ENCODE measurements at places on chromosomes 11 and 22.
A peak's percentile ranks its signal among the peaks of the same experiment; 100 is the strongest.

GRCh38 chr22:22479999-22480532, 28.5 kb downstream of the ZNF280B start:
- DNase-seq, result no peak

DNA sequence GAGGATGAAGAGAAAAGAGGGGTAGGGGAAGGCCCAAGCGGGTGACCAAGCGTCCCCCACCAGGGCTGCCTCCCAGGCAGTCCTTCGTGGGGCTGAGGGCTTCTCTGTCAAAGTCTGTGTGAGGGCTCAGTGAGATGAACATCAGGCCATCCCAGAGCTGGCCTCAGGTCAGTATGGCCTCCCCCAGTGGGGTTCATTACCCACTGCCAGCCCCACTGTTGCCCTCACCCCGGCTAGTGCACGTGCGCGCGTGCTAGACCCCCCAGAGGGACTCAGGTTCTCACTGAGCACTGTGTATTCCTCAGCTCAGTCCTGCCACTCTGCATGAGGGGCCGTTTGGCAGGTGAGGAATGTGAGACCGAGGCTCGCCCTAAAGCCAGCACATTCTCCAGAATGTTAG, 3.3 kb downstream of the KDELR3 start:
- DNase-seq, result no peak

DNA sequence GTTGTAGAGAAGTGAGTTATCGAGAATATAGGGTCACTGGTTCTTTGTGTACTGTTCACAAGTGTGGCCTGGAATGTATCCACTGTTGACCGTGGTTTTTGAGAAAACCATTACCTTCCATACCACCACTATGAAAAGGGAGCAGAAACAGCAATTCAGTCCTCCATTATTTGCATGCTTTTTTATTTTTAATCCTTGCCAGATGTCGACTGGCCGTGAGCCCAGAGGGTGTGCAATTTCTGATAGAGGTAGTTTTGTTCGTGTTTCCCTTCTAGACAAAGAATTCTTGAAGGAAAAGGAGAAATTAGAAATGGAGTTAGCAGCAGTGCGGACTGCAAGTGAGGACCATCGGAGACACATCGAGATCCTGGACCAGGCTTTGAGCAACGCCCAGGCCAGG, 81.7 kb downstream of the AMOTL1 start:
- DNase-seq, result no peak

GRCh38 chr11:12949453-12949852, 59.7 kb upstream of the RASSF10 start:
- DNase-seq, result no peak

DNA sequence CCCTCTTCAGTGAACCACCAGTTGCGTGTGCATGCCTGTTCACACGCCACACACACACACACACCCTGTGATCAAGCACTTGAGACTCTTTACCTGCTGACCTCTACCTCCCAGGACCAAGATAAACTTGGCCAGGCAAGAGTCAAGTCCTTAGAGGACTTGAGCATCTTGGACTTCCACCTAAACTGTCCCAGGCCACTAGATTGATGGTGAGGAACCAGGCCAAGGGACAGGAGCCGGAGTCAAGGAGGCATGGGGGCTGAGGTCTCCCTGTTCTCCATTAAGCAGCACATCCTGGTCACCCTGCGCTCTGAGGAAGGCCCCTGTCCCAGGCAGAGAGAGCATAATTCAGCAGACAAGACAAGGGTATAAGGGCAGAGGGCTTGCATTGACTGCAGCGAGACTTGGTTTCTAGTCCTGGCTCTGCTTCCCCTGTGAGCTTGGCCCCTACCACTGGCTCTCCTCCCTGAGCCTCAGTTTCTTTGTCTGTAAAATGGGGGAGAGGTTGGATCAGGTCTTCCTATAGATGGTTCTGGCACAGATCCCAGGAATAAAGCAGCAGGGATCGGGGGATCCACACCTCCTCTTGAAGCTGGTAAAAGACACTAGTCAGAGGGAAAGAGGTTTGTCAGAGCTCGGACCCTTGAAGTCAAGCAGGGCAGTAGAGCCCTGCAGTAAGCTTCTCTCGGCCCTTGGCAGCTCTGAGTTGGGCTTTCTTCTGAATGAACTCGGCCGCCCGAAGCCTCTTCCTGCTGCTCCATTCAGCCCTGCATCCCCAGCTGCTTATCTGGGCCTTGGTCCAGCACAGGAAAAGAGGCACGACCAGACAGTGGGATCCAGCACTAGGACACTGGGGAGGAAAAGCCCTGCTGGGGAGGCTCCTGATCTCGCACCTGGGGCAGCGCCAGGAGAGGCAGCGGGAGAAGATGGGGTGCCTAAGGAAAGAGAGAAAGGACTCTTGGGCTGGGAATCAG, 2.0 kb downstream of the CREB3L1 start:
- peak; percentile 38 for DNase-seq
